ENCODE measurements at places on chromosomes 6 and 20.
A peak's percentile ranks its signal among the peaks of the same experiment; 100 is the strongest.

- no peak for DNase-seq
- H3K4me1 ChIP-seq = peaks cover 2% of the 10 kb centered on the region
- no peak overlapping the region for H3K27ac ChIP-seq
- H3K27me3 ChIP-seq = no peaks in the 10 kb centered on the region
- H3K4me3 ChIP-seq = no peak overlapping the region
Observed at GRCh38 chr6:70380252-70380651, 33.1 kb upstream of the FAM135A start.

DNA sequence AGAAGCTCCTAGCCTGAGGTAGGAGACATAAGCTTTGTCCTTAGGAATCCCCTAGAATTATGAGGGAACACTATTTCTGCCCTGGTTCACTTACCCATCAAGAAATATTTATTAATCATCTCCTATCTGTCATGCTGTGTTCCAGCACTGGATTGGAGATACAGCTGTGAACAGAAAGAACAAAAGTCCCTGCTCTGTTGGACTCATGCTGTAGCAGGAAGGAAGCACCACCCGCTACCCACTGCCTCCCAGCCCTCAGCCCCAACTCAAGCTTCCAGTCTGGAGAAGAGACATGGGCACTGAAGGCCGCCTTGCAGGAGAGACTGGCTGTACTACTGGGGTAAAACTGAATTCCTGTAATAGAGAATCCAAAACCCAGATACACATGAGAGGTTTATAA lies 78.0 kb downstream of the MDGA1 start:
- no peaks in the 10 kb centered on the region for H3K36me3 ChIP-seq
- no peak overlapping the region for H3K27ac ChIP-seq
- no peak overlapping the region for H3K4me3 ChIP-seq
- H3K4me1 ChIP-seq = no peaks in the 10 kb centered on the region

- H3K27ac ChIP-seq = no peak overlapping the region
- DNase-seq = no peak
- H3K27me3 ChIP-seq = no peaks in the 10 kb centered on the region
- peaks cover 25% of the 10 kb centered on the region for H3K4me1 ChIP-seq
- peaks cover 24% of the 10 kb centered on the region for H3K36me3 ChIP-seq
Observed at GRCh38 chr6:22062807-22063408, 233.9 kb downstream of the PRL start.

GRCh38 chr20:14453259-14453658 lies 115.8 kb upstream of the FLRT3 start:
- no peak overlapping the region for H3K27ac ChIP-seq
- H3K4me1 ChIP-seq = peaks cover 20% of the 10 kb centered on the region
- H3K27me3 ChIP-seq = no peaks in the 10 kb centered on the region
- H3K4me3 ChIP-seq = no peak overlapping the region
- DNase-seq = no peak

- DNase-seq = no peak
Observed at GRCh38 chr6:110183292-110183885, 3.2 kb downstream of the CDC40 start.

DNA sequence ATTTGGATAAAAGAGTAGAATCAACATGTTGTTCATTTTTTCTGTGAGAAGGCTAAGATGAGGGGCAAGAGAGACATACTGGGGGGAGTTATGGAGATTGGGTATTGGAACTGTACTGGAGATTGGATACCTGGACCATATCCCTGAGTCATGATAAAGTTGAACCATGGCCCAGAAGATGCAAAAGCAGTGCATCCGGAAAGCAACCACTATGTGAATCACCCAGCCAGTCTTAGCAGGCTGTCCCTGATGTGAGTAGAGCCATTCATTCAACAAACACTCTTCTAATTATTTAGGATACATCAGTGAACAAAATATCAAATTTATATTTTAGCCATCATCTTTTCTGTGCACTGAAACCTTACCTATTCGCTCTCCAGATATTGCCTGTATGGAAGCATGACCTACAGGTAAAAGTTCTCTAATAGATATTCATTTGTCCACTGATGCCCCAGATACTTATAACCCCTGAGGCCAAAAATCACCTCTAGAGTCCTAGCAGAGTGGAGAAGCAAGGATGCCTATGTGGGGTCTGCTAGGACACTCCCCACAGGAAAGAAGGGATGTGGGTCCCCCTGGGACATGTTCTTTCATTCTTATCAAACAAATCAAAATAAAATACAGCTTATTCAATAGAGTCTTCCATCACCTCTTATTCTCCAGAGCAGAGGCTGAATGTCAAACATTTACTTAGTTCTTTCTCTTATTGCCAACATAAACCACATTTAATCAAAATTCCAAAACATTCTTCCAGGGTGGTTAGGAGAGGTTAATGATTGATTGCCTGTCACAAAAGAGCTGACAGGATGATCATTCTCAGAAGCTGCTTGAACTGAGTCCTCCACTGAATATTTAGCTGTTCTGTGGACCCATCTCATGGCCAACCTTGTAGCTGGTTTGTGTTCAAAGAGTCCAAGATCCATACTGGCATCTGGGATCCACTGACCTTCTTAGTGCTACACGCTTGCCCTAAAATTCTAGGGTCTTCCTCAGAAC lies 37.0 kb upstream of the PKHD1 start:
- peaks cover 10% of the 10 kb centered on the region for H3K4me1 ChIP-seq
- peaks cover 1% of the 10 kb centered on the region for H3K36me3 ChIP-seq
- no peaks in the 10 kb centered on the region for H3K27me3 ChIP-seq
- DNase-seq = no peak
- H3K27ac ChIP-seq = peak overlapping the region; percentile 19

DNA sequence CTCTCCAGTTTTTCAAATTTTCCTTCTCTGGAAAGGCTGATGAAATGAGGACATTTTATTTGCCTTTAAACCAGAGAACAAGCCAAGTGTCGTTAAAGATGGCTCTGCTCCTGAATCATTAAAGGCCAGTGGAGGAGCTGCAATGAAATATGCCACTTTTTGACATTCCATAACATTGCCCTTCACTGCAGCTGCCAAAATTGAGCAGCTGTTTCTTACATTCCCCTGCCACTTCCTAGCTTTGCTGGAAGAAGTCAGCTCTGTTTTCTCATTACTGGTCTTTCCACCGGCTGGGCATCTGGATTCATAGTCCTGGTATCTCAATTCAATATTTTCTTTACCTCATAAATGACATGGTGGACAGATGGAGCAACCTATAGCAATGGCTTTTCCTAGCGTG lies 45.5 kb upstream of the NRN1 start:
- DNase-seq = no peak
- H3K27ac ChIP-seq = no peak overlapping the region
- H3K36me3 ChIP-seq = no peaks in the 10 kb centered on the region
- peaks cover 26% of the 10 kb centered on the region for H3K27me3 ChIP-seq

DNA sequence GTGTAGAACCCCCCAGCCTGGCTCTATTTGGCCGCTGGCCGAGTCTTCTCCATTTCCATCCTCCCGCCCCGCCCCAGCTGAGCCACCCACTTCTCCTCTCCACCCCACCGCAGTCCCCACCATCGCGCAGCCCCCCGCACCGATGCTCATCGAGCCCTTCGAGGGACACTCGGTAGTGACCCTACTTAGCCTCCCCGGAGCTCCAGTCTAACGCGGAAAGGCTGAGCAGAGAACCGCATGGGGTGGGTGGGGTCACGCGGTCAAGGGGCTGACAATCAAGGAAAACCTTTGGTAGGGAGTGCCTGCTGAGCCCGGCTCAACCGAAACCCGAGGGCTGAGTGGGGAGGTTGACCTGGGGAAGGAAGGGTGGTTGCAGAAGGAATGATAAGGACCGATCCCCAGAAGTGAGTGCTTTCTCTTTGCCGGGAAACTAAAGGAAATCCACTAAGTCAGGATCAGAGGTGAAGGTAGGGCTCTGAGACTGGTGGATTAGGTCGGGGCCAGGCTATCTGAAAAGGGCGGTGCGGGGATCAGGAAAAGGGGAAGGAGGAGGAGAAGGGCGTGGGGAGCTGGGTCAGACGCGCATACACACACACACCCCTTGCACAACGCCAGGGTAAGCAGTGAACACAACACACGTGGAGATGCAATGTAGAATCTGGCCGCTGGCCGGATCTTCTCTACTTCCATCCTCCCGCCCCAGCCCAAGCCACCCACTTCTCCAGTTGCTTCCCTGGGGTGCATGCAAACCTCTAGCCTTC lies 49.8 kb downstream of the CPXM1 start:
- peak overlapping the region; percentile 53 for H3K4me3 ChIP-seq
- no peak for DNase-seq
- no peaks in the 10 kb centered on the region for H3K36me3 ChIP-seq
- peaks cover 13% of the 10 kb centered on the region for H3K4me1 ChIP-seq

GRCh38 chr6:38350220-38350619 lies 289.5 kb downstream of the BTBD9 start:
- no peak overlapping the region for H3K27ac ChIP-seq
- no peaks in the 10 kb centered on the region for H3K36me3 ChIP-seq
- peaks cover 5% of the 10 kb centered on the region for H3K4me1 ChIP-seq
- H3K4me3 ChIP-seq = no peak overlapping the region

DNA sequence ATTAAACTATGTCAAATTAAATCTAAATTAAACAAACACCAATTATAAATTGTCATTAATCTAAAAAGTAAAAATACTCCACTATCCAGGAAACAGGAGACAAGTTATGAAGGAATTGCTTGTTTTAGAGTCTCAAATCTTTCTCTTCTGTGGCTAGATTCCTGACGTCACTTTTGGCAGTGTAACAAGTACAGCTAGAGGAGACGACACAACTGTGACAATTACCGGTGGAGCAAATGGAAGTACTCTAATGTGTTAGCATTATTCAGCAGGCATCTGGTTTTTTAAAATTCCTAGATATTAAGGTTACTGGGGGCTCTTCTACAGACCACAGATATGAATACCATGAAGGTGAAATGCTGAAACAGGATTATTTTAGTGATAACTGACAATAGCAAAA lies 1042.7 kb downstream of the EPHA7 start:
- no peaks in the 10 kb centered on the region for H3K36me3 ChIP-seq
- DNase-seq = no peak
- no peak overlapping the region for H3K4me3 ChIP-seq

- no peaks in the 10 kb centered on the region for H3K36me3 ChIP-seq
- H3K4me1 ChIP-seq = peaks cover 1% of the 10 kb centered on the region
- H3K4me3 ChIP-seq = no peak overlapping the region
- DNase-seq = peak; percentile 9
- H3K27me3 ChIP-seq = peaks cover 19% of the 10 kb centered on the region
Observed at GRCh38 chr20:63497138-63497945, 1.5 kb downstream of the EEF1A2 start.

DNA sequence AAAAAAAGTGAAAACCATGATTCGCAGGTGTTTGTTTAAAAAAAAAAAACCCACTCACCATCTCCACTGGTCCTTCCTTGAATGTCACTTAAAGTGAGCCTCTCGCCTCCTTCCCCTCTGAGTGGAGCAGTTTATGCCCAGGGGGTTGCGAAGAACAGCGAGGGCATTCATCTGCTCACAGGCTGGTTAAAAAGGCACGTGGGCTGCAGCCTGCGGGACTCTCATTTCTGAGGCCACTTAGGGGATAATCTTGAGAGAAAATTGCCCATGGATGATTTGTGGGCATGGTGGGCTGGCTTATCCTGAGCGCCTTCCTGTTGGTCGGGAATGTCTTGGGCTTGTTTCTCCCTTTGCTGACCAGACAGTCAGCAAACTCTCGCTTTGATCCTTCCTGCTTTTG lies 18.9 kb downstream of the BCAS4 start:
- H3K27me3 ChIP-seq = no peaks in the 10 kb centered on the region
- H3K27ac ChIP-seq = no peak overlapping the region
- H3K4me3 ChIP-seq = no peak overlapping the region
- H3K36me3 ChIP-seq = peaks cover 7% of the 10 kb centered on the region

- H3K4me1 ChIP-seq = peaks cover 9% of the 10 kb centered on the region
- peaks cover 3% of the 10 kb centered on the region for H3K27me3 ChIP-seq
Observed at GRCh38 chr20:53294804-53295203, 298.8 kb downstream of the ZNF217 start.

GRCh38 chr6:14804785-14805210 lies 441.1 kb upstream of the JARID2 start:
- no peak for DNase-seq
- no peak overlapping the region for H3K4me3 ChIP-seq
- H3K27me3 ChIP-seq = peaks cover 11% of the 10 kb centered on the region

- DNase-seq = no peak
- no peaks in the 10 kb centered on the region for H3K4me1 ChIP-seq
- no peaks in the 10 kb centered on the region for H3K27me3 ChIP-seq
- peaks cover 6% of the 10 kb centered on the region for H3K36me3 ChIP-seq
- no peak overlapping the region for H3K4me3 ChIP-seq
Observed at GRCh38 chr6:82893889-82894652, 171.6 kb downstream of the UBE3D start.

GRCh38 chr6:34511915-34512737 lies 44.0 kb downstream of the SPDEF start:
- H3K4me1 ChIP-seq = peaks cover 3% of the 10 kb centered on the region
- no peak overlapping the region for H3K4me3 ChIP-seq
- H3K27me3 ChIP-seq = peaks cover 40% of the 10 kb centered on the region
- H3K36me3 ChIP-seq = peaks cover 1% of the 10 kb centered on the region
- DNase-seq = no peak
- no peak overlapping the region for H3K27ac ChIP-seq

DNA sequence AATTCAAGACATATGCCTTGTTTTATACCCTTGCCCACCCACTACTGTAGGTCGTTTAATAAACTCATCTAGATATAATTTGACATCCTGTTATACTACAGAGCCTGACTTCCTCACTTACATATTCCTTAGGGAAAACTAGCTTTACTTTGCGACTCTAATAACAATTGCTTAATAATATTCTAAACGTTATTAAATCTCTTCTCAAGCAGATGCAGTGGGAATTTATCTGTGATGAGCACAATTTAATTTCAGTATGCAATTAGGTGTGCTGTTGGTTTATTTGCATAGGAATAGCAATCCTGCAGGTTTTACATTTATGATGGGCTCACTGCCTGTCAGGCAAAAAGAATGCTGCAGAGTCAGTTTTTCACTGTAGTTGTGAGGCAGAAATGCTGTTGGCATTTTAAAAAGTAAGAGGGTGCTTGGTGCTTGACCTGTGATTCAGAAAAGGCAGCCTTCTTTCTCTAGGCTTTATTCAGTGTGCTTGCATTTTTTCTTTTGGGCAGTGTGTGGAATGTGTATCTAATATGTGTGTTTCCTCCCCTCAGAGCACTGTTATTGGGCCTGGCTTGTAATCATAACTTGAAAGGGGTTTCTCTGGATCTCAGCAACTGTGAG lies 152.3 kb upstream of the SCGN start:
- no peak overlapping the region for H3K27ac ChIP-seq
- no peak for DNase-seq
- no peaks in the 10 kb centered on the region for H3K4me1 ChIP-seq
- peaks cover 15% of the 10 kb centered on the region for H3K36me3 ChIP-seq

DNA sequence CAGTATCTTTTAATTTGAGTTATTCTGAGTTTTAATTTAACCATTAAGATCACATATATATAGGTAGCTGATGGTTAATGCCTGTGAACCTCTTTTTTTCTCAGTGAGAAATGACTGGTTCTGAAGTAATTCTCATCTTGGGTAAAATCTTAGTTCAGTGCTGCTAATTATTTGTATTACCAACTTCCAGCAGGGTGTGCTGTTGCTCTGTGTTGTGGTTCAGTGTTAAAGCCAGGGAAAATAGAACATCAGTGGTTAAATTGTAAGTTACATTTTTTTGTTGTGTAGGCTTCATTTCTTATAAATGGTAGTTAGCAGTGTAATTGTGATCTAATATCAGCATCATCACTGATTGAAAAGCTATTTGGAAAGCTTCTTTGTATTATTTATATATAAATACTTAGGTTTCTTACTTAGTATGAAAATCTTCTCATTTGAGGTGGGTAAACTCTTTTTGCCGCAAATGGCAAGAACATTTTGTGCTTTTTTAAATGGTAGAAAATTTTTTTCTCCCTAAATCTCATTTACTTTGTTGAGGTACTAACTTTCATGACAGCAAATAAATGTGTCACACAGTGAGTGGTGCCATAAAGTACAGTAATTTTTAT lies 43.7 kb downstream of the CDC5L start:
- peaks cover 14% of the 10 kb centered on the region for H3K4me1 ChIP-seq
- DNase-seq = no peak
- no peak overlapping the region for H3K27ac ChIP-seq
- H3K27me3 ChIP-seq = no peaks in the 10 kb centered on the region
- no peak overlapping the region for H3K4me3 ChIP-seq
- peaks cover 11% of the 10 kb centered on the region for H3K36me3 ChIP-seq

Data from progenitor cell of endocrine pancreas (in vitro differentiated cells).